ENCODE measurements at places on chromosomes 3 and 15.
A peak's percentile ranks its signal among the peaks of the same experiment; 100 is the strongest.

DNA sequence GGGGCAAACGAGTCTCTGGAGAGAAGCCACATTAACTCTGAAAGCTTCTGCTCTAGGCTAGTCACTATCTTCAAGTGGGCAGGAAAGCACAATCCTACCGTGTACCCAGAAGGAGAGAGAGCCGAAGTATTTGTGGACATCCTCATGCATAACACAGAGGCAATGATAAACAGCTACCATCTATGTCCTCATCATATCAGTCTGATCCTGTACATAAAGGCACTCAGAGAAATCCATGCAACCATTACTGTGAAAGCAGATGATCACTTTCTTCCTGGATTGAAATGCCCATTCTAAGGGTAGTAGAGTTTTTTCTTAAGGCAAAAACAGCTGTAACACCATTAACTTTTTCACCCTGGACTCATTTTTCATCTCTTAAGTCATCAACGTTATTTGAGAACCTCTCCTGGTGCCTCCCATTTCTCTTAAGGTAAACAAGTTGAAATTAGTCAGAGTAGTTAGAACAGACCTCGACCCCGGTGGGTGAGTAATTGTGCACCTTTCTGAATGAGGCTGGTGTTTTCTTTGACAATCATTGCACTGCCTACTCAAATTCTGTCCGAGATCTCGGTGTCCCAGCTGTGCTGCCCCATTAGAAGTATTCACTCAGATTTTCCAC lies 327.4 kb downstream of the SHQ1 start:
- DNase-seq: no peak

DNA sequence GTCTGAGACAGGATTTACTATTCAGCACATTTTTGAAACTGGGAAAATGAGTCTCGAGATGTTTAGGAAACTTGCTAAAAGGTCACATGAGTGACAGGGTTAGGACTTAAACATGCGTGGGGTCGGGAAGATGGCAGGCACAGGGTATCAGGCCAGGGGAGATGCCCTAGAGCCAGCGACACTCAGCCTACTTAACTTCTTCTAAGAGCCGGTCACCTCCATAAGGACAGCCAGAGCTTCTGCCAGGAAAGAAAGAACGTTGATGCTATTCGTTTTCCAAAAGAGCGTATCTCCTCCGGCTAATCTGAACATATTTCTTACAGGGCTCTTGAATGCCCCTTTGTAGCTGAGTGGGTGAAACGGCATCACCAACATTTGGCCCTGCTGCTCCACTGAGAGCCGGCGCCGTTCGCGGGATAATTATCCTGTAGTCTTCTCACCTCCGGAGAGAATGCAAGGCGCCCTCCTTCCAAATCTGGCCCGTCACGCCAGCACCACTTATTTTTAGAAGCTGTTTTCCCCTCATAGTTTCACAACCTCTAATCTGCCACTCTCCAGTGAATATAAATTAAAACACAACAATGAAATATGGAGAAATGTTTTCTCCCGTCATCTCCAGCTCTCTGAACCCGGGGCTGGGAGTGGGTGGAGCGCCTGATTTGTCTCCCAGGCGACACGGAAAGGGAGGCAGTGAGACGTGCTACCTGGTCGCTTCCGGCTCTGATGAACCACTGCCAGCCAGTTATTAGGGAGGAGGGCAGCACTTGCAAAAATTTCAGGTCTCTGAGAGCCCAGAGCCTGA lies 58.5 kb downstream of the LIPC start:
- DNase-seq: no peak

DNA sequence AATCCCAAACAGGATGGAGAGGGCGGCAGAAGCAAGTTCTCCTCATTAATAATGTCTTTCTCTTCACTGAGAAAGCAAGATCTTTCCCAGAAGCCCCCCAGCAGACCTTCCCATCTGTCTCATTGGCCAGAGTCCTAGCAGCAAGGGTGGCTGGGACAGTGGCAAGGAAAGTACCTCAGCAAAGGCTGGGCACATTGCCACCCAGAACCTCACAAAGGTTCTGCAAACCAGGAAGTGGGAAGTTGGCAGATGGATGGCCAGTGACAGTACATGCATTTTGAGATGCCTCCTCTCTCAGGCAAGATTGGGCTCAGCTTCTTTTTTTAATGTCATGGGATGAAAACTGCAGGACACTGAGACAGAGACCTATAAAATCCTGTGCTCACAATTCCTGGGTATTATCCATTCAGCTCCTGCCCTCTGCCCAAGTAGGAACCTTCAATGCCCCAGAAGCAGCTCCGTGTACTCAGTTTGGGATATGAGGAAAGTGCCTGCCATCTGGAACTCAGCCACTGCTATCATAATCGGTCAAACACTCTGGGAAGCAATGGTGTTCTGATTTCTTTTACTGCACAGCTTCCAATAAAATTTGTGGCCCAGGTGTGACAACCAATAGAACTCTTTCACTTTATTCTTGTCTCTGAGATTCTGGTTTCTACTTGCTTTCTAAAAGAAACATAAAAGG lies 25.5 kb downstream of the DPH3 start:
- no peak for DNase-seq

GRCh38 chr3:99287876-99288275 lies 350.5 kb upstream of the COL8A1 start:
- DNase-seq: no peak

GRCh38 chr3:101725194-101725889 lies 928 bp downstream of the CEP97 start:
- DNase-seq: peak; percentile 85

GRCh38 chr3:51680663-51681230 lies 9.7 kb downstream of the TEX264 start:
- no peak for DNase-seq

DNA sequence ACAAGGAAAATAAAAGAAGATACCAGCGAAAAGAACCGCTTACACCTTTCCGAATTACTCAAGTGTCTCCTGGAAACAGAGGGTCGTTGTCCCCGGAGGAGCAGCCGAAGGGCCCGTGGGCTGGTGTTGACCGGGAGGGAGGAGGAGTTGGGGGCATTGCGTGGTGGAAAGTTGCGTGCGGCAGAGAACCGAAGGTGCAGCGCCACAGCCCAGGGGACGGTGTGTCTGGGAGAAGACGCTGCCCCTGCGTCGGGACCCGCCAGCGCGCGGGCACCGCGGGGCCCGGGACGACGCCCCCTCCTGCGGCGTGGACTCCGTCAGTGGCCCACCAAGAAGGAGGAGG lies 325 bp downstream of the ALCAM start:
- DNase-seq: peak; percentile 28

DNA sequence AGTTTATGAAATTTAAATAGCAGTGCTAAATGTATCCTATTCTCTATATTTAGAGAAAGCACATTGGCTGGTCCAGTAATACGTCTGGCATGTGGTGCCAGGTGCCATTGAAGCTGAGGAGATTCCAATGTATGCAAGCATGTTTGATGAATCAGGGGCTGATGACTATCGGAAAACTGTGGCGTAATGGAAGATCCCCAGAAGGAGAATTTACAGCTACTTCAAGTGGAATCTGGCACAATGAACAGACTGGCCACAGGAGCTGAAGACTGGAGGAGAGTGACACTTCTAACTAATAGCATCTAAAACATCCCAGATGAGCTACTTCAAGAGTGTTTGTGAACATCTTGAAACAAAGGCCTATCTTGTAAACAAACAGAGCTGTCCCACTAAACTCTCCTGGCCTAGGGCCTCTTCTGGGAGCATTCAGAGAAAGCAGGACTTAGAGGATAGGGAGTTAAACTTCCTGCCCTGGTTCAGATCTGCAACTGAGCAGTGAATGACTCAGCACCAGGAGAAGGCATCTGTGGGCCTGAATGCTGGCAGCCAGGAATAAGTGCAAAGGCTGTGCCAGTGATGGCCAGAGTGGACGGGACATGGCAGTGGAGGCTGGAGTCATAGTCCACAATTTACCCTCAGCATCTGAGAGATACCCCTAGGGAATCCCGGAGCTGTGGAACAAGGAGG lies 15.2 kb upstream of the ACTC1 start:
- DNase-seq: no peak

DNA sequence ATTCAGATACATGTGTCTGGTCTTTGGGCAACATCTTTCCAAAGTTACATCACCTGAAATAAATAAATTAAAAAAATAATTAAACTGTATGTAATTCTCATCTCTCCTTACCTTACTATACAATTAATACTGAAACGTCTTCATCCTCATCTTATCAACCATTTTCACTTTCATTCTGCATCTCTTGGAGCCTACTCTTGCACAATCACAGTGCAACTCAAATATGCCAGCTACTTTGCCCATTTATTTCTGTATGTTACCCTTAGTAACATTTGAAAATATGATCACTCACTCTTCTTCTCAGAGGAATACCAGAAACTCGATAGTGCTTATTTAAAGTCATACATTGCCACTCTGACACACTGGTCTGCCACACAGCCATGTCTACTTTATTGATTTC lies 1357.1 kb upstream of the CADM2 start:
- no peak for DNase-seq

- peak; percentile 71 for DNase-seq
Measured at GRCh38 chr3:129039271-129040038, 21.1 kb upstream of the GP9 start.

DNA sequence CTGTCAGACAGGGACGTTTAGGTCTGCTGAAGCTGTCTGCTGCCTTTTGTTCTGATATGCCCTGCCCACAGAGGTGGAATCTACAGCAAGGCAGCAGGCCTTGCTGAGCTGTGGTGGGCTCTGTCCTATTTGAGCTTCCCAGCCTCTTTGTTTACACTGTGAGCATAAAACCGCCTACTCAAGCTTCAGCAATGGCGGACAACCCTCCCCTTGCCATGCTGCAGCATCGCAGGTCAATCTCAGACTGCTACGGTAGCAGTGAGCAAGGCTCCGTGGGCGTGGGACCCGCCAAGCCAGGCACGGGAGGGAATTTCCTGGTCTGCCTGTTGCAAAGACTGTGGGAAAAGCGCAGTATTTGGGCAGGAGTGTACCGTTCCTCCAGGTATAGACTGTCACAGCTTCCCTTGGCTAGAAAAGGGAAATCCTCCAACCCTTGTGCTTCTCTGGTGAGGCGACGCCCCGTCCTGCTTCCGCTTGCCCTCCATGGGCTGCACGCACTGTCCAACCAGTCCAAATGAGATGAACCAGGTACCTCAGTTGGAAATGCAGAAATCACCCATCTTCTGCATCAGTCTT lies 71.4 kb downstream of the SPSB4 start:
- no peak for DNase-seq

DNA sequence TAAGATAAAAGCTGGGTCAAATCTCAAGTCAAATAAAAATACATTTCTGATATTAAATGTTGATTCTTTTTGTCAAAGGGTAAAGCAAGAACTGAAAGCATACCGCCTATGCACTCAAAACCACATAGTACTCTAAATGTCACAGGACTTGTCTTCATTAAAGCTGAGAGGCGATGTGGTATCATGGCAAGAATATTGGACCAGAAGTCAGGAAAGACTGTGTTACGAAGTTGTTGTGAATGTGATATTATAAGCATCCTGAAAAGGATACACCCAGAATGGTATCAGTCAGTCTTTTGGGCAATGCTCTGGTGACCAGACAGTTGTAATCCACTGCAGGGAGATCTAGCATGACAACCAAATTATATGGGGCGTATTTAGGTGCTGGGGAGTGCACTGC lies 33.8 kb downstream of the TIGIT start:
- DNase-seq: no peak

- DNase-seq: no peak
Measured at GRCh38 chr15:31510057-31510456, 183.4 kb downstream of the KLF13 start.

GRCh38 chr3:61804782-61805181 lies 243.4 kb downstream of the PTPRG start:
- no peak for DNase-seq

GRCh38 chr3:115688418-115688817 lies 65.1 kb downstream of the GAP43 start:
- no peak for DNase-seq

DNA sequence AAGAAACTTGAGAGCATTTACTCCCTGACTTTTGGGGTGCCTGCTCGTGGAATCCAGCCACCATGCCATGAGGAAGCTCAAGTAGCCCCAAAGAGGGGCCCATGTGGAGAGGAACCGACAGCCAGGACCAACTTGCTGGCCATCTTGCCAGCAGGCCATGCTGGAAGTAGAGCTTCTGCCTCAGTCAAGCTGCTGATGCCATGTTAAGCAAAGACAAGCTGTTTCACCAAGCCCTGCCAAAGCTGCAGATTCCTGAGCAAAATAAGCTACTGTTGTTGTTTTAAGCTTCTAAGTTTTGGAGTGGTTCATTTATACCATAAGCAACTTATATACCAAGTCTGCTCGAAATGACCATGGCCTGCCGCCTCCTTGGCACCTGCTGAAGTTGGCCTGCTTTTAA lies 14.1 kb downstream of the RFTN1 start:
- no peak for DNase-seq

DNA sequence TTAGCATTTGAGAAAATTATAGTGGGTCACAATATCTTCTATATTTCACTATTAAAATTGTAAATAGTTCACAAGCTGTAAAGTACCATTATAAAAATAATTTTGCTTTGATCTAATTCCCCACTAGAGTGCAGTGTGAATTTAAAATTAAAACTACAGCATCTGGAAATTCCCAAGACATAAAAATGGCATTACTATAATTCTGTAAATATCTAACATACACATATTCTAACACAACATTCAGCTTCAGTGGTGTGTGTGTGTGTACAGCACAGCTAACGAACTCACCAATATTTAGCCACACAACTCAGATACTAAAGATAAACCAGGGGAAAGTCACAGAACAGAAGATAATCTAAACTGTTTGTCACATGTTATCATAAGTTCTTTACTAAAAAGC lies 424.9 kb upstream of the ZNF385D start:
- peak; percentile 64 for DNase-seq

DNA sequence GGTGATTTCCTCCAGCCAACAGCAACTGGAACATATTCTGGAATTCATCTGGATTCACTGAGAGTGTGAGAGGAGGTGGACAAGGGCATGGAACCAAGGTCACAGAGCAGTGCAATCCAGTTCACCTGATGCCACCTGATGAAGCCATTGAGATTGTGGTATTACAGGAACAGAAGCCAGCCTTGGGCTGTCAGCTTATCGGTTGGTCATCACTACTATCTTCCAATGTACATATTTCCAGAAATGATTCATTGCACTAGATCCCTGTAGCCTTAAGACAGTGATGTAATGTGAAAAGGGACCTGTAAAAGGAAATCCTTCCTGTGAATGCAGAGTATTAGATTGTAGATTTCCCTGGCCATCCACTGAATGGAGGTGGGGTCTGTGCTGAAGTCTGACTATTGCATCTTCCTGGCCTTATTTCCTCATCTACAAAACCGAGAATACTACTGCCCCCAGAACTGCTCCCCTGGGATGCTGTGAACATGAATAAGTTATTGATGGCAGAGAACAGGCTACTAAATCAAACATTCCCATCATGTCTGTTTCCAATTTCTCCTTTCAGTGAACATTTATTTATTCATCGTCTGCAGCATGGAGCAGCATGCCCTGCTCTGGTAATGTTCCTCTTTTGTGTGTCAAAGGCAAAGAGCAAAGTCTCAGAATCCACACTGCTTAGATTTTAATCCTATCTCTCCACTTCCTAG lies 47.4 kb upstream of the TPM1 start:
- DNase-seq: no peak
